GM19239 (cell line): ENCODE measurements at places on chromosomes 4 and X.
A peak's percentile ranks its signal among the peaks of the same experiment; 100 is the strongest.

DNA sequence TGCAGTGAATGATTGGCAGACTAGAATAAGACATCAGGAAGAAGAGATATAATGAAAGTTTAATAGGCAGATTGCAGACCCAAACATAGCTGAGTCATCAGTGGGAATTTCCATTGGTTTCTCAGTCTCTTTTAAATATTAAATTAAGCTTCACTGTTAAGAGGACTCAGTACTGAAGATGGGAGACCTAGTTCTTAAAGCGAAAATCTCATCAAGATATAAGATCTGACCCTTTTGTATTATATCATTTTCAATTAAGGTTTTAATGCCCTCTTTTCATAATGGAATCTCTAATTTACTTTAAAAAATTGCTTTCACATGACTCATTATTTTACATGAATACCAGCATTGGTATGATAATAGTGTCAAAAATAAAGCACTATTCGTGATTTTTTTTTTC is 168.9 kb upstream of the ATOH1 start:
- no peak for DNase-seq

DNA sequence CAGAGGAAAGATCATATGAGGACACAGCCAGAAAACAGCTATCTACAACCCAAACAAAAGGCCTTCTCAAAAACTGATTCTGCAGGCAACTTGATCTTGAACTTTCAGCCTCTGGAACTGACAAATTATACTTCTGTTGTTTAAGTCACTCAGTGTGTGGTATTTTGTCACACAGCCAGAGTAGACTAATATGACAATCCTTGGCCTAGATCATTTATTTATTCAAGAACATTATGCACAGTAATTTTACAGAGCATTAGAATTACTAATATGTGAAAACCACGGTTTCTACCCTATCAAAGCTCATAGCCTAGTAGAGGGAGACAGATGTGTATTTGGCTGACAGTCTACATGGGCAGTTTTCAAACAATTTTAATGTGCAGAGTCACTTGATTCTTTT is 167.8 kb upstream of the PCDH18 start:
- no peak for DNase-seq

DNA sequence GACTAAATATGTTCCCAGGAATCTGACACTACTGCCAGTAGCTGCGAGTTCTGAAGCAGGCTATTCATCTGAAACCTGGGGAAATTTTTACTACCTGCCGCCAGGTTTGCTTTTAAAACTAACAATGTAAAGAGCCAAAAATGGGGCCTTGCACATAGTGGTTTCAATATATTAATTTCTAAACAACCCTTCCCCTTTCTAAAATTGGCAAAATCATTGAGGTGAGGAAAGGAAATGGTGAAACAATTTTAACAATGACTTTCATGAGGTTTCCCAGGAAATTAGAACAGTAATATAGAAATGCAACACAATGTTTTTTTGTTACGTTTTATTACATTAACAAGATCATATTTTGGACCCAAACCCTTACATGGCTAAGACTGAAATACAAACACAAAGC is 21.3 kb downstream of the FANCB start:
- no peak for DNase-seq

DNA sequence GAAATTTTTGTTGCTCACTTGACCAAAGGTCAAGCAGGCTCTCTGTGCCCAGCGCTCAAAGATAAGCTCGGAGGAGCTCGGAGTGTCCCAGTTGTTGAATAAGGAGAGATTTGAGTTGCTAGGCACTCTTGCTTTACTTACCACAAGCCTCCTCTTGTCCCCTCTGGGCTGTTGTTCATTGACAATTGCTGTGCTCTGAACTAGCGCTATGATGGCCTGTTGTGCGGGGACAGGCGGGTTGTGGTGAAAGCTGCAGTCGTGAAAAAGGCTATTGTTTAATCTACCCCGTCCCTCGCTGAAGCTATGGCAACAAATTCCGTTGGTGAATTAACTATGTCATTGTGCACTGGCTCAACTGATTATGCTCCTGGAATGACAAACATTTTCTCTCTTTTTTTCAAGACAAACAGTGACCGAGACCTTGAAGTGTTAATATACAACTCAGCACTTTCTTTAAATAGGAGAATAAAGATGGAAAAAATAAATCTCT is 21.0 kb upstream of the POLA1 start:
- no peak for DNase-seq

GRCh38 chr4:140628016-140628415 is 59.3 kb upstream of the UCP1 start:
- DNase-seq, result no peak

DNA sequence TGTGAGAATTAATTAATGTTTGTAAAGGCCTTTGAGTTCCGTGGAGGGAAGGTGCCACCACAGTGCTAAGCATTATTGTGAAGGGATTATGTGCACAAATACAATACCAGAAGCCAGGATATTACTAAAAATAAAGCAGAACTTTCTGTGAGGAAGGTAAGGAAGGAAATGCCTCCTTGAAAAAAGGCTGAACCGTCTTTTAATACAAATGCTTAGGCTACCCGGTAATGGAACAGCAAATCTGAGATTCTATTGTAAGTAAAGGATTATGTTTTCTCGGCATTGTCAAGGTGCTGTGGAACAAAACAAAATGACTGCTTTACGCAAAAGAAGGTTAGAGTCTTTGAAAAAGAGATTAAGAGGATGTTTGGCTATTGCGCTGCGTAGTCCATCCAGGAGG is 57.9 kb upstream of the SPRY1 start:
- no peak for DNase-seq

DNA sequence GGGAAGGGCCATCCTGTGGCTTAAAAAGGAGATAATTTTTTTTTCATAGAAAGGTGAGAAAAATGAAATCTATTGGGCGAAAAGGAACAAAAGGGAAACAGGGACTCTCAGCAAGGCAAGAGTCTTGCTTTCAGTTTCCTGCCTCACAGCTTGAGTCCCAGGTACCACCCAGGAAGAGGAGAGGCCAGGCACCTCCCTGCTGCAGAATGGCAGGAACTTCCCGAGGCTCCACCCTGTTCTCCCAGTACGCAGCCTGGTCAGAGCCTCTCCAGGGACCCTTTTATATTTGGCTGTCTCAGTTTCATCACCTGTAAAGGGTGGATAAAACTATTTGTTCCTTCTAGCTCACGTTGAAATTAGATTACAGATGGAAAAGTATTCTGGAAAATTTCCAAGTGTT is 33.8 kb downstream of the UCHL1 start:
- no peak for DNase-seq

GRCh38 chr4:42478509-42478908 is 81.2 kb downstream of the SHISA3 start:
- no peak for DNase-seq

- DNase-seq, result no peak
Observed at GRCh38 chr4:147808447-147808846, 76.6 kb downstream of the ARHGAP10 start.

DNA sequence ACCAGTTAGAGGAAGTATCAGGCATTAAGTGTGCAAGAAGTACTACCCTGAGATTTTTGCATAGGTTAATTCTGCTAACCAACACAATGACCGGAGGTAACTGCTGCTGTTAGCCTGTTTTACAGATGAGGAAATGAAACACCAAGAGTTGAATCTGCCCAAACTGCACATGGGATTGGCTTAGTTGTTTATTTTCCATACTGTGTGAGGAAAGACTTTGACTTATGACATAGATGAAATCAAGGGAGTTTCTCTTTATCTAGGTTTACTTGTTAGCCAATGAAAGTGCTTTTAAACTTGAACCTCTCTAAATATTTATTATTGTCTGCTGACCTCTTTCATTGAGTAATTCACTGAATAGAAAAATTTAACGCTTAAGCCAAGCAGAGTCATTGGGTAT is 10.3 kb downstream of the GUCY1B1 start:
- DNase-seq, result no peak

DNA sequence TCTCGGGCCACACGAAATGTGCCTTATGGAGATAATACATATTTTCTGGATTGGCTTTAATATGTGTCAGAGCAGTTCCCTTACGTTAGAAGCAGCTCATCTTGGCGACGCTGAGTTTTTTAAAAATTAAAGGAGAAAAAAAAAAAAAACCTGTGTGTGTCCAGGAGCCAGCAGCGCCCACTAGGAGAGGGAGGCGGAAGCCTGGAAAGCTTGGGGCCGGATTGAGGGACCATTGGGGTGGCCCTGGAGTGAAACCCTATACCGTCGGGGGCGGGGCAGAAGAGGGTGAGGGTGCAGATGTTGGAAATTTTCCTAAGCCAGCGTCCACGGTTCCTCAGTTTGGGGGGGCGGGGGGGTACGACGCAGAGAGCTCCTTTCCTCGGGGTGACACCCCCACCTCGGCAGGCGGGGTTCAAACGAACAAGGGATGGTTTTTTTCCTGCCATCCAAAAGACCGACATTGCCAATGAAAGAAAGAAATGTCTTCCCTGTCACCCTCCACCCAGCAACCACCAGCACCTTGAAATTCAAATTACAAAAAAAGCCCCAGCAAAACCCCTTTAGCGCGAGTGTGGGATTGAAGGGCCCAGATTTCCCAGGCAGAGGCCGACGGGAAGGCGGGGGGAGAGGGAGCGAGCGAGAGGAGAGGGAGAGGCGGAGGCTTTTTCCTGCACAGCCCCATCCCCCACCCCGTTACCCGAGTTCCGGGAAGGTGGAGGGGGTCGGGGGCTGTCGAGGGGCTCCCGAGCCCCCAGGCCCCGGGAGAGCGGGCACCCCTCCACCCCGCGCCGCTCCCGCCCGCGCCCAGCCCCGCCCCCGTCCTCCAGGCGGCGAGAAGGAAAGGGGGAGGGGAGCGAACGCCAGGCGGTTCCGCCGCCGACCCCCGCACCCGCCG is 859 bp downstream of the SMARCA1 start:
- no peak for DNase-seq

- DNase-seq, result peak; percentile 14
Observed at GRCh38 chr4:109406337-109406931, 27.2 kb upstream of the SEC24B start.

- no peak for DNase-seq
Observed at GRCh38 chr4:157819693-157820464, 352.9 kb downstream of the GASK1B start.

DNA sequence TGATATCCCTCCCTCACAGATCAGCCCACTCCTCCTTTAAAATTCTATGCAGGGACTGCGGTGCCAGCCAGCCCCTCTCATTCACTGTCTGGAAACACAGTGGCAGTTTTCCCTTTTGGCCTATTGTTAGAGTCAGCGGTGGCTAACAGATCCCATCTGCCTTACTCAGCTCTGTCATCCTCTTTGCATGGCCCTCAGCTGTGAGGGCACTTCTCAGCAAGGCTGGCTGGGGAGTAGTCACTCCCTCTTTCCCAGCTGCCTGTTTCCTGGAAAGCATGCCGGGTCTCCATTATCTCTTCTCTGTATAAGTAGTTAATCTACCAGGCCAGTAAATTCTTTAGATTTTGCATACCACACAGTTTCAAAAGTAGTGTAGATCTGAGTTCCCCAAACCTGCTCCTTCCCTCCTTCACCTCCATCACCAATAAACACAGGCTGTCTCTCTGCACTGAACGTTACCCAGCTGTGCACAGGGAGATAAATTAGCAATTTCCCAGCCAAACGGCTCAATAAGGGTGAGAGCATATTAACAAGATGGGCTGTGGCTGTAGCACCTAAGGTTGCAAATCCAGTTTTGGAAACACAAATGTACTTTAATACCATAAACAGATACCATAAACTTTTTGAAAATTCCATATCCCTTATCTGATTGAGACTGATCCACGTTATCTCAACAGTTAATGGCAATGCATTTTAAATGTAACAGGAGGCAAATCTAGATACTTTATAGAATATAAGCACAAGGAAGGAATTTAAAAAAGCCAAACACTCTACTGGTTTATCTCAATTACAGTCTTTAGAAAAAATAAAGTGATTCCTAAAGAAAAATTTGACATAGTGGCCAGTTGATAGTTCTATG is 229.3 kb downstream of the ANKRD50 start:
- no peak for DNase-seq

- DNase-seq, result no peak
Observed at GRCh38 chr4:184280137-184280536, 62.5 kb upstream of the ENPP6 start.
